ENCODE measurements at places on chromosomes 6 and 20.

DNA sequence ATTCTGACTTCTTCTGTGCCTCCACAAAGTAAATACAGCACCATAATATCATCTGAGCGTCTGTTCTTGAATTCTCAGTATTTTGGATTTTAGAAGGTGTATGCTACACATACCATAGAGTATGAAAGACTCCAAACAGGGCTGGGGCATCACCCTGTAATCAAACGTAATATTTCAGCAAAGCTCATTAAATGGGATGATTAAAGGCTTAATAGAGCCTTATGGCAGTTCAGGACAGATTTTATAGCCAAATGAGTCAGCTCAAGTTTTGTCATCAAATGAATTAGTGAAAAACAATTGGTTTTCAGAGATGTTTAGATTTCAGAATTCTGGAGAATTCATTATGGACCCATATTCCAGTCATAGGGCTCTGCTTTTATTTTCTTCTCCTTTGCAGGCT is 68.9 kb downstream of the TULP4 start:
- no peak for DNase-seq

GRCh38 chr6:90109141-90109540 is 187.5 kb downstream of the BACH2 start:
- DNase-seq, result no peak

DNA sequence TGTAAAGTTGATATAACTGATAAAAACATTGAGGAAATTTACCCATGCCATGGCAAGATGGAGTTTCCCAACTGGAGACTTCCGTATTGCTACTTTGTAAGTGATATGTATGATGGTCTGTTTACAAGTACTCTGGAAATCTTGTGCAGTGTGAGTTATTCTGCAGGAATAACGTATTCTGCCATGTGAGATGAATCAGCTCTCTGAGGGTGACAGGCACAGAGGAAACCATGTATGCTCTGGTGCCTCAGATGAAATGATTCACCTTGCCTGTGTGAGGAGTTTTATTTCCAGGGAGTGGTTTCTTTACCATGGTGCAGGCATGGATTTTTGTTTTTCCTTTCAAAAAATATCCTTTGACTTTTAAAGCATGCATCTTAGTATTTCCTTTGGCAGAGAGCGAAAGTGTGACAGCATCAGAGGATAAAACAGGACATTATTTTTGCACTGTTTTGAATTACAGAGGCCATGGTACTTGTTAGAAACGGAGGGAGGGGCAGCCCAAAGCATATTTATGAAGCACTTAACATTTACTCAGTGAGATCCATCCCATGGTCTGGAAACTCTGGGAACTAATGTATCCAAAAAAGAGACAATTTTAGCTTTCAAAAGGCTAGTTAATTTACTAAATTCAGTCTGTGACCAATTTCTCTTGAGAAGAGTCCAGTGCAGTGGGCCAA is 36.0 kb upstream of the MTRF1L start:
- DNase-seq, result no peak

DNA sequence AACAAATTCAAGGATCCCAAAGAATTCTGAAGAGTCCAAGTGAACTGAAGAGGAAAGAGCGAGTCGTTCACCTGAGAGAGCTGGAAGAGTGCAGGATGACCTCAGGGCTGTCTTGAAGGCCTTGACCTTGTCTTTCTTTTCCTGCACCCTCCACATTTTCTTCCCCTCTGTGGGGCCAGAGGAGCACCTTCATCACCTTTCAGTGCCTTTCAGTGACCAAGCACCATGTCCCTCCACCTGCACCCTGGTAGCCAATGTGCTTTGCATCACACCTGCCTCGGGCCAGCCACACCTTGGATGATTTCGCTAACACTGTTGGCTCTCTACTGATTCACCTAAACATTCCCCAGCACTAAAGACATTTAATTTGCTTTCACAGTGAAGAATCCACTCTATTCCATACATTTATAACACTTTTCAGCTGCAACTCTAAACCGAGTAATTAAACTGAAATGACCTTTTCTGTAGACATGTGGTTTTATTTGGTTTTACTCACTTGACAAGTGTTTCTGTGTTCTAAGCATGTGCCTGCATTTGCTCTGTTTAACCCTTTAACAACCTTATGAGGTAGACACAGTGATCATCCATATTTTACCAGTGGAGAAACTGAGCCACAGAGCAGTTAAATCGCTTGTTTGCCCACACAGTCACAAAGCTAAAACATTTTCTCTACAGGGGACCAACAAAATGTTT is 121.3 kb upstream of the CST7 start:
- DNase-seq, result no peak

- DNase-seq, result no peak
Observed at GRCh38 chr6:41064841-41065240, 7.3 kb downstream of the OARD1 start.

DNA sequence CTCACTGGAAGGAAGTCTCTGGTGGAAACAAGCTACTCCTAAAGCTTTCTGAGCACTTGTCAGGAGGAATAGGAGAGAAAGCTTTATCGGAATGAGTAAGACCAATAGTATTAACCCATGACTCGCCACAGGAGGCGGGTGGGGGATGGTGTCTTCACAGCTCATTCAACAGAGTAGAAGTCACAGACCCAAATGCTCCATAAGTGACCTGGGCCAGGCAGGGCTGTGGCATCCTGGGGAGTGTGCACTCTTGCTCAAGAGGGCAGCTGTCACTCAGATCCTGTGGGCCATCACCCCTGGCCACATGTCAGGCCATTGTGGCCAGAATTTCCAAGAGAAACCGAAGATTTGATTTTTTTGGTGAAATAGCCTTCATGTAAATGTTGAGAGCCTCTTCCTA is 116.0 kb downstream of the SYCP2 start:
- no peak for DNase-seq

GRCh38 chr6:139370283-139370998 is 4.0 kb downstream of the CITED2 start:
- DNase-seq, result no peak

DNA sequence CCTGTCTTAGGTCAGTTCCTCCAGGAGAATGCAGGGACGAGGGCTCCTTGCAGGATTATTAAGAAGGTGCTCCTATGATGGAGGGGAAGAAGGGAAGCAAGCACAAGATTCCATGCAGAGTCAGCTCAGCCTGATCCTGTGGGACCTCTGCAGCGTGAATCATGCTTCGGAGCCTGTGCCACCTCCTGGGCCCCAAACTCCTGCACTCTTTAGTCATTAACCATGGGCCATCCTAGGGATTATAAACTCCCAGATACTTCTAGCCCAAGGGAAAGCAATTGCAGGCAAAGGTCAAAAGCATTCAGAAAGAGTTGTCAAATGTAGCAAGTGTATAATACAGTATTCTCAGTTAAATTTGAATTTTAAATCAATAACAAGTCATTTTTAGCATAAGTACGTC is 208.7 kb upstream of the PMEPA1 start:
- no peak for DNase-seq

DNA sequence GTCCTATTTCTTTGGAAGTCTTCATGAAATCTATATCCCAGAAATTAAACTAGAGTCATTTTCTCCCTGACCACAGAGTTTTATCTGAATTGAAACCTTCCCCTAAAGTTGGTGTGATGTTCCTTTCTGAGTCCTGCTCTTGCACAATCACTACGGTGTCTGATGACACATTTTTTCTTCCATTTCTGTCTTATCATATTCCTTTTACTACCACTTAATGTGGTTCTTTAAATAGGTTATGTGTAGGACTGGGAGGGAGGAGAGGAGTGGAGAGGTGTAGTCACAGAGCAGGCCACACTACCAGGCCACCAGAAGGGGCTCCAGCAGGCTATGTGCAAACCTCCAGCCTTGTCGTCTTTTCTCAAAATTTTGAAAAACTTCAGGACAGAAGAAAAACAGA is 39.7 kb upstream of the ATXN1 start:
- DNase-seq, result no peak

DNA sequence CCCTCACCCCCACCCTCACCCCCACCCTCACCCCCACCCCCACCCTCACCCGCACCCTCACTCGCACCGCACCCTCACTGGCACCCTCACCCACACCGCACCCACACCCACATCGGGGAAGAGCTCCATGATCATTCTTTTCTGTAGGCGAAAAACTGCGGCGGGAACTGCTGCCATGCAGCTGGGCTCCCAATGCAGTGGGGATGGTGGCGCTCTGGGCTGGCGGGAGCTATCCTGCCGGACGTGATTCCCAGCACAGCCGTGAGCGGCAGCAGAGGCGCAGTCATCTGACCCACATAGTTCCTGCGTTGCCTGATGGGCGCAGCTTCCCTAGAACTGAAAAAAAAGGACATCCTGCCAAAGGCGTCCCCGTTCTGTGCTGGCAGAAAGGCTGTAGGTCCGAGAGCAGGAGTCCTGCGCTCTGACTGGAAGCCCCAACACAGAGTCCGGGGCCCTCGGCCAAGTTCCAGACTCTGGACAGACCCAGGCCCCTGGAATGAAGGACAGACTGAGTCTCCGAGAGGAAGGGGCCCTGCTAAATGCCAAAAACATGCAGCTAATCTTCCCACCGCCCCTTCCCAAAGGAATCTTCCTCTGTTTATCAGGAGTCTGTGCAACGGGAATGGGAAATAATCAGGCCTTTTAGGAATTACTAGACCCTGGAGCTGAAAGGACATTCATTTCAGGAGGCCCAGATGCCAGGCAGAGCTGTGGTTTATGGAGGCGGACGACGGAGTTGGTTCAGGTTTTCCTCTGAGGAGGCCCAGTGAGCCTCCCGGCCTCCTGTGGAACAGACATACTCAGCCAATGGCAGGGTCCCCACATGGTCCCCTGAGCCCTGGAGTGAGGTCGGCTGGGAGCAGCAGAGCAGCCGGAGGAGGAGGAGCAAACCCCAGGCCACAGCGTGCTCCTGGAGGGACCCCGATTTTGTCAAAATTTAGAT is 14.1 kb upstream of the TCFL5 start:
- DNase-seq, result no peak

- DNase-seq, result no peak
Observed at GRCh38 chr6:3529232-3529631, 72.4 kb upstream of the SLC22A23 start.

DNA sequence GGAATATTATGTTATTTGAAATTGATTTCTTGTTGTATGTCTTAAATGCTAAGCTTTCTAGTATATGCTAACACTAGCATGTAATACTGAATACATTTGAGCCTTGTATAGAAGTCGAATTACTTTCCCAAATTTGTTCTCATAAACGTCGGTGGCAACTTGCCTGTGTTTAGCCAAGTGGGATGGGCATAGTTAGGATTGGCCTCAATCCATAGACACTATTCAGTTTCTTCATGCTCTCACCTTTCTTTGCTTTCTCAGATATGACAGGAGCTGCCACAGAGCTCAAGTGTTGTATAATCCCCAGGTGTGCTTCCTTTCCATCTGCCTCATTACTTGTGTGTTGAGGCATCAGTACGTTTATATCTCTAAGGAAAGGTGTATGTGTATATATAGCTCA is 19.3 kb downstream of the ZNF334 start:
- no peak for DNase-seq

GRCh38 chr6:110596354-110596753 is 119.9 kb upstream of the SLC22A16 start:
- no peak for DNase-seq

GRCh38 chr6:157037165-157037564 is 260.0 kb downstream of the ARID1B start:
- no peak for DNase-seq

- no peak for DNase-seq
Observed at GRCh38 chr6:91171754-91172462, 585.0 kb upstream of the MAP3K7 start.

DNA sequence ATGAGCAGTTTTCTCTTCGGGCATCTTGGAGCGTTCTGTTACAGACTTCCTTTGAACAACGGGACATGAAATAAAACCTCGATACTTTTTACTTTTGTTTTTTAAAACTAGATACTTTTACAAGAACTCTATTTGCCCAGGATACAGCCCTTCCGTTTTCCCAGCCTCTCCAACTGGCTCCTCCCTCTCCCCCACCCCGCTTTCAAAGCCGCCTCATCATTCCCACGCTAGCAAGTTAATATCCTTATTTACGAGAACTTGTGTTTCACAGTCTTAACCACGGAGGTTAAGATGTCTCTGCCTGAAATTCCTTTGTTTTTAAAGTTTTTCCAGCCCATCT is 241 bp upstream of the CFAP206 start:
- DNase-seq, result no peak

- DNase-seq, result no peak
Observed at GRCh38 chr6:13794184-13794583, 20.2 kb downstream of the MCUR1 start.

- DNase-seq, result no peak
Observed at GRCh38 chr6:20334334-20334733, 67.3 kb upstream of the E2F3 start.

GRCh38 chr6:116557893-116558292 is 4.3 kb downstream of the CALHM4 start:
- DNase-seq, result no peak

GRCh38 chr6:116446399-116446798 is 14.8 kb upstream of the CALHM6 start:
- DNase-seq, result no peak

GRCh38 chr20:9241232-9241692 is 172.4 kb downstream of the PLCB4 start:
- no peak for DNase-seq

GRCh38 chr20:57438552-57438951 is 47.4 kb downstream of the RBM38 start:
- no peak for DNase-seq

GRCh38 chr6:51854347-51854746 is 233.1 kb downstream of the PKHD1 start:
- DNase-seq, result no peak

DNA sequence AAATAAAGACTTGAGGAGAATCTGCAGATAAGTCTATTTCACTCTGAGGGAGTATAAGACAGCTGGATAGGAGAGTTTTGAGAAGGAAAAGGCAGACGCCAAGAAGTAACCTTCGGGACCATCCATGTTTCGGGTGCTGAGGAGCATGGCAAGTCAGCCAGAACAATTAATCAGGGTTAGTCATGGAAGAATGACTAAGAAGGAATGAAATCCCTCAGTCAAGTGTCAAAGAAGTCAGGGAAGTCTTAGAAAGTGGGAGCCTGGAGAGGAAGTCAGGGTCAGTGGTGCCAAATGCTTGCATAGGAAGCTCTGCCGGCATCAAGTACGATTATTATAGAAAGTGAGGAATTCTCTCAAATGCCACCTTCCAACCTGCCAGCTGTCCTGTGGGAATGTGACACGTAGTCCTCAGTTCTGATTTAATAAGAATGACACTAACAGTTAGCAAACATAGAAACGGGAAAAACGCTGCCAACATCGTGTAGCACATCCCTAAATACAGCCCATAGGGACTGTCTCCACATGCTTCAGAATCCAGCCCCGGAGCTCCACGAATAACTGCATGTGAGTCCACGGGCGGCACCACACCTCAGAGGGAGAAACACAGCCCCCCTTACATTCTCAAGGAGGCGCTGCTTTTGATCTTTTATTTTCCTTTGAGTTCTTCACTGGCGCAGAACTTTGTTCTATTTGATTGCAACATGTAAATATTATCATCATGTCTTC is 602.7 kb downstream of the PRKN start:
- DNase-seq, result no peak

- DNase-seq, result no peak
Observed at GRCh38 chr6:106181664-106182418, 95.7 kb downstream of the PRDM1 start.

All from stimulated activated CD8-positive, alpha-beta memory T cell treated with anti-CD3 and anti-CD28 coated beads, Interleukin-7, amount 100 ng/mL, for 1 hour (primary cell).